Neural progenitor cell (in vitro differentiated cells): ENCODE measurements at places on chromosomes 2 and 18.

DNA sequence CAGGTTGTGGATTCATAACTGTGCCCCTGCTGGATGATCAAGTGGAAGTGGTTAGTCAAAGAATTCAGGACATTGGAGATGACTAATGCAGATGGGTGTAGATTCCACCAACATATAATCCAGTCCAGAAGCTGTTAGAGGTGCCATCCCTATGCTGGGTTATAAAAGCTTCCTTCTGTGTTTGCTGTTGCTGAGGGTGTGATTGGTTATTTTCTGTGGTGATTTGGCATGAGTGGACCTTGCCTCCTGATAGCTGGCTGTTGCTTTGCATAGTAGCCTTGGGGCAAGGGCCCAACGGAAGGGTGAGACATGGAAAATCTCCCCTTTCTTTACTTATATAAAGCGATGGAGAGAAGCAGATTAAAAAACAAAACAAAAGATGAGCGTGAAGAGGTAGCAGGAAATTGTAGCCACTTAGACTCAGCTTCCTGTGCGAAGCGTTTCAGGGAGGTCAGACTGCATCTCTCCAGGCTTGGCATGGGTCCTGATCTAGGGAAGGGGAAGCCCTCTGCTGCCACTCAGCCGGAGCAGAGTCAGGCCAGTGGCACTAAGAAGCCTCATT, 190.4 kb downstream of the FMNL2 start:
- DNase-seq, result no peak

DNA sequence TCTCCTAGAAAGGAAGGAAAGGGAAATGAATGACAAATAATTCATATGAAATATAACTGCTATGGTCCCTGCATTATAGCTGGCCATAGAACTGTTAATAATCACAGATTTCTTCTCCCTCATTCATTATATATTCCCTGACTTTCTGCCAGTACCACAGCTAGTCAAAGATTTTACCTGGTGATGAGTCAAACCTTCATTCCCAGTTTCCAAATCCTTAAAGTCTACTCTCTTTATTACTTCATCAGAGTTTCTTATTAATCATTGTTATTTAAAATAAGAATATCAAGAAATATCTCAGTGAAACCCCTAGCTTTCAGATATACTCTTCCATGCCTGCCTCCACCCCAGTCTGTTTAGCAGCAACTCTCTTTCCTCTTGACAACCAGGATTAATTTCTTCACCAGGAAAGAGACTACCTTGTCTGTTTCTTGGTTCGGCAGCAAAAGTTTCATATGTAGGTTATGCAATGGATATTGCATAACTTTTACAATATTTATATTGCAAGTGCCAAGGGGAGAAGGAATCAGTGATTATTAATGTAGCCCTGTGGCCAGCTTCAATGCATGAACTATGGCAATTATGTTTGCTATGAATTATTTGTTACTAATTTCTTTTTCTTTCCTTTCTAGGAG, 533.8 kb downstream of the FBXO15 start:
- no peak for DNase-seq

- no peak for DNase-seq
These were observed 182.2 kb downstream of the TMEM247 start for GRCh38 chr2:46661526-46661925.

DNA sequence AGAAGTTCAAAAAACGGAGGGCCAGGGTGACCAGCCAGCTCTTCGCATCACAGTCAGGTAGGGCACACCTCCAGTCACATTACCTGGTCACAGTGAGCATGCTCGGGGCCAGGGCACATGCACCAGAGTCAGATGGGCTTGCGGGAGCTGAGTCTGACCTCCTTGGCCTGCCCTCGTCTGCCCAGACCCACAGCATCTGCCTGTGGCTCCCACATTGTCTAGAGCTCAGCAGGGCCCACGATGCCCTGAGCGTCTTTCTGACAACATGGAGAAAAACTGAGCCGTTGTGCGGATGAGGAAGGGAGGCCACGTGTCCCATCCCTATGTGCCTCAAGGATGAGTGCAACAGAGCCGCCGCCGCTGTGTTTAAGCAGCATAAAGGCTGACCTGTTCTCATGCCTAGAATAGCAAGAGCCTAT, 37.6 kb downstream of the CRACDL start:
- no peak for DNase-seq

DNA sequence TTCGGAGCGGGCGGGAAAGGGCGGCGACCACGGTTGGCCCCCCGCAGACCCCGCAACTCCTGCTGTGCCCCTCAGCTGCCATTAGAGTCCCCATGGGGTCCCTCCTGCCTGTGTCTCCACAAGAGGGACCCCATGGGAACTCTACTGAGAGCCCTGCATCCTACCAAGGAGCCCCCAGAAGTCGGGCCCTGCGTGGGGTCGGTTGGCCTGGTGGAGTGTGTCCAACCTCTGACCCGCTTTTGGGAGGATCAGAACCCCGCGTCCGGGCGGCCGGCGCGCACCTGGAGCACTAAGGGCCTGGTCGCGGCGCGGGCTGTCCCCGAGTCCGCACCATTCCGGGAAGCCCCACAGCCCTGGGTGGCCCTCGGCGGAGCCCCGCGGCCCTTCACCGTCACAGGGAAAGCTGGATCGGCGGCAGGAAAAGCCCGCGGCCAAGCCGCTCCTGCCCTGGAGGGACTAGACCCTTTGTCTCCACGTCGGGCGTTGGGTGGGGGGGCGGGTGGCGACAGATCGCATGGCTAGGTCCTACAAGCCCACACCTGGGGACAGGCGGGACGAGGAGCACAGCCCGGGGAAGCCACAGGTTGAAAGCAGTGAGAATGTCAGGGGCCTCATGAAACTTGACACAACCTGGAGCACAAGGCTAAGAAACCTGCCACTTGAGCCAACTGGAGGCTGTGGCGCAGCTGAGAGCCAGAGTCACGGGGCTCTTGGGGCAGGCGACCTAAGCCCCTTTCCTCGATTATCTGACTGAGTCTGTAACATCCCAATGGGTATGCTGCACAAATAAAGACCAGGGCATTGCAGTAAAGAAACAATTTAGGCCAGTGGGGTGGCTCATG, 11.2 kb upstream of the CXXC1 start:
- DNase-seq, result no peak

GRCh38 chr2:24711865-24712264, 81.3 kb downstream of the PTRHD1 start:
- DNase-seq, result no peak

DNA sequence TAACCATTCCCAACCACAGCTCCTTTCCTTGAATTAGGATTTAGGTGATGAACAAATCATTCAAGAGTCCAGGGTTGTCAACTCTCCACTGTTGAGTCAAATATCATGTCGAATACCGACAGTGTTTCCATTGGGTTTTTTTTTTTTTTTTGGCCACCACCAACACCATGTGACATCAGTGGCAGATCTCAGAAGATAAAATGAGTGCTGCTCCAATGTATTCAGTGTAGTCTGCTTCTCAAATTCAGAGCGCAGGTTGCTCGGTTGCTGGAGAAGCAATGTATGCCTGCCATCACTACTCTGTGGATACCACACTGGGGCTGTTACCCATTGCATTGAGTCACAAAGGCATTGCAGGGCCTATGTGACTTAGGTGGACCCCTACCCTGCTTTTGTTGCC, 10.8 kb upstream of the ATL2 start:
- DNase-seq, result no peak

DNA sequence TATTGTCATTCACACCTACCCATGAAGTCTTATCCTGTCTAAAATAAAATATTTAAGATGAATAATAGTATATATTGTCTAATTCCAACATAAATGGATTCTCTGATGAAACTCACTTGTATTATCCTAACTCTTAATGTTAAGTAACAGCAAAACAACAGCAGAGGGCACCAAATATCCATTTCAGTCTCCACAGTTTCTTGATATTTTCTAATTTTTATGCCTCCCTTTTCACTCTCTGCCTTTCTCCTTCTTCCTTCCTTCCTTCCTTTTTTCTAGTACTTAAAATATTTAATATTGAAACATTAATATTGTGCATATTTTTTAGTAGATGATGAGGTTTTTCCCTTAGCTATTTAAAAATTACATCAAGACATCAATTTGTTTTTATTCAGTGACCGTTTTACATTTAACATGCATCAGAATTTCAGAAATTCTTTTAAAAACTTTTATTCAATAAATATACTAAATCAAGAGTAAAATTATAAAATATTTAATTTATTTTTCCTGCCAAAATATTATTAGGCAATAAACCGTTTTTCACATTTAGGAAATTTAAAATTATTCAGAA, 97.6 kb downstream of the WDR7 start:
- peak; percentile 59 for DNase-seq

- no peak for DNase-seq
These were observed 82.3 kb downstream of the VAPA start for GRCh38 chr18:9996094-9996493.

DNA sequence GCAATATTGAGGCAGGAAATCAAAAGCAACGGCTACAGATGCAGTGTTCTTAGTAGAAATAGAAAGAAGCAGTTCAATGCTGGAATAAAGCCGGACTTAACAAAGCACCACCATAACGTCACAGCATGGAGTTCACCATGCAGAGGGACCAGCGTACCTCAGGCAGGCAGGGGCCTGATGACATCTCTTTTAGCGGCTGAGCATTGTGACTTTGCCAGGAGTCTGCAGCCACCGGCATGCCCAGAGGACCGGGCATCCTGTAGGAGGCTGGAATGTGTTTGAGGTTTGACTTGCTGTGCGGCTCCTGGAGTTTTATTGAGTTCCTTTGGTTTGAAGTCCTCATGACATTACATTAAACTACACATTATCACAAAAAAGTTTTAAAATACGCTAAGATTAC, 139.8 kb downstream of the UXS1 start:
- no peak for DNase-seq

- DNase-seq, result no peak
These were observed 62.0 kb upstream of the ZSWIM2 start for GRCh38 chr2:186910996-186911395.

- DNase-seq, result no peak
These were observed 259.1 kb upstream of the AGAP1 start for GRCh38 chr2:235234736-235235135.

- DNase-seq, result peak; percentile 28
These were observed 8.2 kb upstream of the GPR17 start for GRCh38 chr2:127637725-127638252.
